ENCODE measurements at places on chromosomes 4 and X. TPM values are rescaled to one million over a fixed set of nuclear protein-coding genes. Genes with fewer than 3 reads are reported as not detected.

DNA sequence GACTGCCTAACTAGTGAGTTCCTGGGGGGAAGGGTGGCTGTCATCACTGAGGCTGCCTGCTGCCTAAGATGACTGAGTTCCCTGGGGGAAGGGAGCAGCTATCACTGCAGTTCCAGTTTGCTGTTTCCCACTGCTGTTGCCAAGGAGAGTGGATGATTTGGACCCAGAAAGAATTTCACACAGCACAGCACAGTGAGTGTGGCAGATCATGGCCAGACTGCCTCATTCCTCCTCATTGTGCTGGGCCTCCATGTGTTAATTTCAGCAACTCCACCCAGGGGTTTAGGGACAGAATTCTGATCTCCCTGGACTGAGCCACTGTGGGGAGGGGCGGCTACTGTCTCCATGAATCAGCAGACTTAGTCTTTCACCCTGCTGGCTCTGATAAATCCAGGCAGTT lies 125.0 kb downstream of the TEX13C start:
- H3K4me3 ChIP-seq: peak overlapping the region; percentile 21
- no peaks in the 10 kb centered on the region for H3K4me1 ChIP-seq
- H3K36me3 ChIP-seq: no peaks in the 10 kb centered on the region
- H3K27me3 ChIP-seq: no peaks in the 10 kb centered on the region

- H3K36me3 ChIP-seq: no peaks in the 10 kb centered on the region
- no peak overlapping the region for H3K27ac ChIP-seq
- DNase-seq: no peak
- no peaks in the 10 kb centered on the region for H3K4me1 ChIP-seq
These were observed 61.5 kb upstream of the ZMAT1 start for GRCh38 chrX:101993335-101993734.

The MTNR1A gene
- not detected for total RNA-seq

GRCh38 chrX:10444204-10444603 lies 176.2 kb downstream of the MID1 start:
- no peak overlapping the region for H3K27ac ChIP-seq
- DNase-seq: no peak
- H3K4me1 ChIP-seq: no peaks in the 10 kb centered on the region

The DIPK2B gene
- 7.4 TPM for total RNA-seq

DNA sequence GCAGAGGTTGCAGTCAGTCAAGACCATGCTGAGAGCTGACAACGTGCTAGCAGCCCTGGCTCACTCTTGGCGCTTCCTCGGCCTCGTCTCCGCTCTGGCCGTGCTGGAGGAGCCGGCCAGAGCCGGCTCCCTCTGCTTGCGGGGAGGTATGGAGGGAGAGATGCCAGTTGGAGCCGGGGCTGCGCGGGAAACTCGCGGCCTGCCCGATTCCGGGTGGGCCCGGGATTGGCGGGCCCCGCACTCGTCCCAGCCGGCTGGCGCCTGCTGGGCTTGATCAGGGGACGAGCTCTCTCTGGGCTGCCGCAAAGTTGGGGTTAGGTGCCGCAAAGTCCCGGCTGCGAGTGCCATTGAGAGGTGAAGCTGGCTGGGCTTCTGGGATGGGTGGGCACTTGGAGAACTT lies 27.8 kb upstream of the SHISA3 start:
- H3K36me3 ChIP-seq: no peaks in the 10 kb centered on the region
- no peak overlapping the region for H3K27ac ChIP-seq
- no peaks in the 10 kb centered on the region for H3K4me1 ChIP-seq
- DNase-seq: no peak
- no peak overlapping the region for H3K4me3 ChIP-seq

- no peaks in the 10 kb centered on the region for H3K36me3 ChIP-seq
- H3K27ac ChIP-seq: no peak overlapping the region
- peak; percentile 28 for DNase-seq
- no peaks in the 10 kb centered on the region for H3K4me1 ChIP-seq
- no peak overlapping the region for H3K4me3 ChIP-seq
These were observed 6.4 kb upstream of the FRMPD3 start for GRCh38 chrX:107442914-107443527.

The NPY1R gene
- 1.4 TPM for total RNA-seq

DNA sequence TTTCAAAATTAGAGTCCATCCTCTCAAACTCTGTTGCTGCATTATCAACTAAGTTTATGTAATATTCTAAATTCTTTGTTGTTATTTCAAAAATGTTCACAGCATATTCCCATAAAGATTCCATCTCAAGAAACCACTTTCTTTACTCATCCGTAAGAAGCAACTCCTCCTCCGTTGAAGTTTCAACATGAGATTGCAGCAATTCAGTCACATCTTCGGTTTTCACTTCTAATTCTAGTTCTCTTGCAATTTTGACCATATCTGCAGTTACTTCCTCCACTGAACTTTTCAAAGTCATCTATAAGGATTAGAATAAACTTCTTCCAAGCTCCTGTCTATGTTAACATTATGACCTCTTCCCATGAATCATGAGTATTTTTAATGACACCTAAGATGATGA lies 216.6 kb upstream of the SLC7A11 start:
- no peaks in the 10 kb centered on the region for H3K4me1 ChIP-seq
- H3K27ac ChIP-seq: no peak overlapping the region
- no peaks in the 10 kb centered on the region for H3K36me3 ChIP-seq
- no peak overlapping the region for H3K4me3 ChIP-seq

DNA sequence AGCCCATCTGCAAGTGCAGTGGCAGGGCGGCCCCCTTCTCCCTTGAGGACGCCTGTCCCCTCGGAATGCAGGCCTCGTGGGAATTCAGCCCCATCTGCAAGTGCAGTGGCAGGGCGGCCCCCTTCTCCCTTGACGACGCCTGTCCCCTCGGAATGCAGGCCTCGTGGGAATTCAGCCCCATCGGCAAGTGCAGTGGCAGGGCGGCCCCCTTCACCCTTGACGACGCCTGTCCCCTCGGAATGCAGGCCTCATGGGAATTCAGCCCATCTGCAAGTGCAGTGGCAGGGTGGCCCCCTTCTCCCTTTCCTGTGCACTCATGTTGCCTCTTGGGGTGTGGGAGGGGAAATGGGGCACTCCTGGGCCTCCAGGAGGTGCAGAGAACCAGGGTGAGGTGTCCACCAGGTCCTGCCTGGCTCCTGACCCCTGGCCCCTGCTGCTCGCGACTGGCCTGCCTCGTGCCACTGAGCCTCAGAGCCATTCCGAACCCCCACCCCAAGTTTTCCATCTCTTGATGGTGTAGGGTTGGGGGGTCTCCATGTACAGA lies 6.8 kb upstream of the SLC26A1 start:
- DNase-seq: no peak
- H3K27ac ChIP-seq: no peak overlapping the region
- peaks cover 16% of the 10 kb centered on the region for H3K4me1 ChIP-seq

DNA sequence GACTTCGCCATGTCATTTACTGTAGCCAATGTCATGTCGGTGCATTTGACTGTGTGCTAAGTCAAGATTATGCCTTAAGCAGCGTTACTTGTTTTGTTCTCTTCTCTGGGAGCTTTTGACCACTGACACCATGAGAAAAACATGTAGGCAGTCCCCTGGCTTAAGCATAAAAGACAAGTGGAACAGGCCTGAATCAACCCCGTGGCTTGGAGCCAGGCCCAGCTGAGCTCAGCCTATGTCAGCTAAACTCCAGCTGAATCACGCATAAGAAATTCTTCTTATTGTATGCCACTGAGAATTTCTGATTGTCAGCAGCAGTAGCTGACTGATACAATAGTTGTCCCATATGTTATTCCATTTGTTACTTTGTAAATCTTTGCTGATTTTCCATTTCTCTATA lies 261.9 kb downstream of the CBLL2 start:
- no peaks in the 10 kb centered on the region for H3K27me3 ChIP-seq
- no peaks in the 10 kb centered on the region for H3K4me1 ChIP-seq
- H3K36me3 ChIP-seq: no peaks in the 10 kb centered on the region
- H3K4me3 ChIP-seq: no peak overlapping the region
- DNase-seq: no peak
- H3K27ac ChIP-seq: no peak overlapping the region

DNA sequence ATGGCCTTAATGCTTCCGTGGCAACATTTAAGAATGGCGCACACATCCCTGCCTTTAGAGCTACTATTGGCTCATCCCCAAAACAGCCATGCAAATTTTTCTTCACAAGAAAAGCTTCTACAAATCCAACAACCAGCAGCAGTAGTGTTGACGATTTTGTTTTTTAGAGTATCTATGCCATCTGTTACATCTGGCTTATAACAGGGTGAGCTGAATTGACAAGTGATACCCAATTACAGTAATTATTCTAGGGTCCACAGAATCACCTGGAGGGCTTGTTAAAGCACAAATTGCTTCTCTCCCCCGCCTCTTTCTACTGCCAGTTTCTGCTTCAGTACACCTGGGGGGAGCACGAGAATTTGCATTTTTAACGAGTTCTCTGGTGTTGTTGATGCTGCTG lies 34.1 kb downstream of the DCHS2 start:
- DNase-seq: no peak
- H3K36me3 ChIP-seq: no peaks in the 10 kb centered on the region
- no peak overlapping the region for H3K4me3 ChIP-seq

DNA sequence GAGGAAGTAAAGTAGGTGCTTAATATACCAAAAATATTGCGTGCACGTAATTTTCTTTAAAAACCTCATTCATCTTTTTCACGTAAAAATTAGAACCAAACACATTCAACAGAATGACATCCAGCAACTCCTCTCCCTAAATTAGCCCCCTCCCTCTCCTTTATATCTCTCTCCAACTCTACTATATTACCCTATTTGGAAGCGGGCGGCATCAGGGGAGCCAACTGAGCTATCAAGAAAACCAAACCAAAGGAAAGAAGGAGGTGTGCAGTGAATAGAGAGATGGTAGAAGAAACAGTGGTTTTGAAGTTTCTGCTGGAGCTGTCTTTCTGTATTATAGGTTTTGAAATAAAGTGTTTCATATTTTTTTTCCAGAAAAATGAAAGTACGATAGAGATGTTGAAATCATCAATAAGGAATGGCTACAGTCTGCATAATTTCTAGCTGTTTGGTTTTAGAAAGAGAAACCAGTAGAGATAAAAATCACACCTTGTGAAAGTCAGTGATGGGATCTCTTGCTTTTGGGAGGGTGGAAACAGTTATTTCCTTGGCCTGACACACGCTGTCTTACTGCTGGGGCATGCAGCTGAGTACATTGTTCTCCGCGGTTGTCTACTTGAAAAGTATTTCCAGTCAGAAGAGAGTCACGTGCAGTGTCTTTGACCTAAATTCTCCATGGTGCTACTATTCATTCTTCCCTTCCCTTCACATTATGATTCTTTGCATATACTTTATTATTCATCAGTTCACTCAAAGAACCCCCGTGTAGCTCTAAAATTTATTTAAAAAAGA lies 94.1 kb upstream of the WDR17 start:
- H3K36me3 ChIP-seq: no peaks in the 10 kb centered on the region
- H3K27ac ChIP-seq: no peak overlapping the region
- no peak for DNase-seq
- no peak overlapping the region for H3K4me3 ChIP-seq

- no peaks in the 10 kb centered on the region for H3K36me3 ChIP-seq
- no peak for DNase-seq
- H3K4me1 ChIP-seq: no peaks in the 10 kb centered on the region
- no peak overlapping the region for H3K27ac ChIP-seq
- no peaks in the 10 kb centered on the region for H3K27me3 ChIP-seq
These were observed 59.8 kb downstream of the ABCB7 start for GRCh38 chrX:75096331-75096730.

DNA sequence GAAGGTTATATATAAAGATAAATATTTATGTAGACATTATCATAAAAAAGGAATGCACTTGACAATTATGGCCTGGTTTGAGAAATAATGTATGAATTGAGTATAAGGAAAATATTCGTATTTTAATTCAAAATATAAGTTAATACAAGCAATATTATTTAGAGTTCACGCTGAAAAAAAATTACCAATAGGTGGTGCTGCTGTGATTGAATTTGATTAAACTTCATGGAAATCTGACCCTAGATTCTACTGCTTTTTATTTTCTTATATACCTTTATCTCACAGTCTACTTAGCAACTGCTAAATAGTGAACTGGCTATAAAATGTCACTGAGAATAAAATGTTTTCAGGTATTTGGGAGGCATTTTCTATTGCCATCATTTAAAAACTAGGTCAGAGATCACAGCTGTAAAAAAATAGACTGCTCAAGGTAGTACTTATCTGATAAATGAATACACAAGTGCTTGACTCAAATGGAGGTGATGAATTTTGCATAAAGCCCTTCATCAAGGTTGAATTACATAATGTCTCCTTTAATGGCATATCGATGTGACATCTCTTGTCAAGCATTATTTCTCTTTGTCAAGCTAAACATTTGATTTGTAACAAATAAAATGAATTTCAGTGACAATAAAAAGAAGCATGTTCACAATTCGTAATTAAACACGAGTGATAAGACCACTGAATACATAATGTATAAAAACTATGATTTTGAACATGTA lies 1638.8 kb upstream of the PCDH7 start:
- H3K27ac ChIP-seq: no peak overlapping the region
- no peak for DNase-seq
- H3K4me3 ChIP-seq: no peak overlapping the region
- no peaks in the 10 kb centered on the region for H3K27me3 ChIP-seq
- H3K36me3 ChIP-seq: no peaks in the 10 kb centered on the region

The ARX gene
- total RNA-seq: 0.09 TPM

DNA sequence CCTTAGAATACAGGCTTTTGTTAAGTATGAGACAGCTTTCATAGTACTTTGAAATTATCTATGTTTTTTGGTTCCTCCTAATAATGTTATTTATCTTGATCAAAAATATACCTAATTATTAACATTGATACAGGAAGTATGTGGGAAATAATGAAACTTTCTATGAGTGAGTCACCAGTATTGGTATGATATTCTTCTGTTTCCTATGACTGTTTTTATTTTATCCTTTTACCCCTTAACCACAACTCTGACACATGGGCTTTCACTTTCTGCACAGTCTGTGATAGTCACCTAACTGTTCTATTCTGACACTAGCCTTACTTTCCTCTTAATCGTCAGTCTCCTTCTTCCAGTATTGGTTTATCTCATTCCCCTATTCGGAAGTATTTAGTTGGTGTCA lies 4.7 kb downstream of the THAP9 start:
- no peak overlapping the region for H3K4me3 ChIP-seq
- DNase-seq: no peak
- no peaks in the 10 kb centered on the region for H3K27me3 ChIP-seq
- H3K27ac ChIP-seq: no peak overlapping the region
- no peaks in the 10 kb centered on the region for H3K36me3 ChIP-seq

DNA sequence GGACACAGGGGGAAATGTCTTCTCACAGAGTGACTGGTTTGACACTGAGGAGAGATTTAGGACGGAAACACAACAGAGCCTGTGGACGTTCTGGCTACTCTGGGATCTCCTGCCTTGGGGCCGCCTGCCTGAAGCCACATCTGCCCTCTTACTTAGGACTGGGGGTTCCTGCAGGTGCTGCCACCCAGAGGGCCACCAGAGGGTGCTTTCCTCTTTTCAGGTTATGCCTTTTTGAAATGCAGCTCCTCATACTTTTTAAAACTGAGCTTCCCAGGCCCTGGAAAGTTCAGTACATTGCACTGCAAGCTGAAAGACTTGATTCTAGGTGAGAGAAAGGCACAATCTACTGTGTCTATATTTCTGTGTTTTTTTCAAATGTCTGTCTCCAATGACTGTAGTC lies 92.2 kb upstream of the PGRMC2 start:
- H3K4me3 ChIP-seq: no peak overlapping the region
- no peaks in the 10 kb centered on the region for H3K36me3 ChIP-seq
- DNase-seq: no peak
- H3K4me1 ChIP-seq: no peaks in the 10 kb centered on the region
- no peak overlapping the region for H3K27ac ChIP-seq
- no peaks in the 10 kb centered on the region for H3K27me3 ChIP-seq

All from prostate gland (tissue), 2 donors.